ENCODE measurements at places on chromosomes 7 and 10. TPM values are rescaled to one million over a fixed set of nuclear protein-coding genes. Genes with fewer than 3 reads are reported as not detected.

CRPPA gene
- 1.7 TPM for total RNA-seq

HOXA5 gene
- 4.2 TPM for total RNA-seq

HYCC1 gene
- total RNA-seq = 61.7 TPM

FAM180A gene
- total RNA-seq = not detected

LEP gene
- not detected for total RNA-seq

AKR1D1 gene
- total RNA-seq = not detected

SAP25 gene
- total RNA-seq = not detected

FAM13C gene
- not detected for total RNA-seq

TSPAN12 gene
- 16.2 TPM for total RNA-seq

ZNF394 gene
- 33.0 TPM for total RNA-seq

GNG11 gene
- total RNA-seq = 171 TPM

XPNPEP1 gene
- 158 TPM for total RNA-seq

PRRT4 gene
- total RNA-seq = 0.32 TPM

CCDC186 gene
- total RNA-seq = 15.3 TPM

PDZD8 gene
- total RNA-seq = 13.6 TPM

DNA2 gene
- 15.2 TPM for total RNA-seq
